ENCODE measurements at places on chromosomes 6 and 20.

GRCh38 chr20:43544501-43544900 is 14.3 kb upstream of the SGK2 start:
- no peak for DNase-seq

GRCh38 chr6:133631421-133631820 is 257.5 kb upstream of the TCF21 start:
- no peak for DNase-seq

- DNase-seq, result no peak
Observed at GRCh38 chr6:137903274-137903932, 36.3 kb downstream of the TNFAIP3 start.

DNA sequence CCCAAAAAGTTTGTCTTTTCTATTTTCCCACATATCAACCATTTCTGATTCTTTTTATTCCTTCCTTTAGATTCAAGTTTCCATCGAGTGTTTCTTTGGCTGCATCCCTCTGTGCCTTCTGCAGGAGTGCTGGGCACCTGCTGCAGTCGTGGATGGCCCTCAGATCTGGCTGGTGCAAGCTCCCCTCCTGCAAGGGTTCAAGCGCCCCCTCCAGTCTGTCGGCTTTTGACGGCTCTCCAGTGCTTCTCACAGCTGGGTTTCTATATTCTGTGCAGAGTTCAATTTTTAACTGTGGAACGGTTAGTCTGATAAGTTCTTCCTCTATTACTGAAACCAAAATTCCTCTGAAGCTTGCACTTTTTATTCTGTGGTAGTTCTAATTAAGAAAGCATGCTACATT is 132.1 kb downstream of the HUS1B start:
- DNase-seq, result no peak

GRCh38 chr6:14616656-14617055 is 499.1 kb downstream of the CD83 start:
- DNase-seq, result no peak

GRCh38 chr6:38775870-38776269 is 60.8 kb downstream of the DNAH8 start:
- peak; percentile 28 for DNase-seq

DNA sequence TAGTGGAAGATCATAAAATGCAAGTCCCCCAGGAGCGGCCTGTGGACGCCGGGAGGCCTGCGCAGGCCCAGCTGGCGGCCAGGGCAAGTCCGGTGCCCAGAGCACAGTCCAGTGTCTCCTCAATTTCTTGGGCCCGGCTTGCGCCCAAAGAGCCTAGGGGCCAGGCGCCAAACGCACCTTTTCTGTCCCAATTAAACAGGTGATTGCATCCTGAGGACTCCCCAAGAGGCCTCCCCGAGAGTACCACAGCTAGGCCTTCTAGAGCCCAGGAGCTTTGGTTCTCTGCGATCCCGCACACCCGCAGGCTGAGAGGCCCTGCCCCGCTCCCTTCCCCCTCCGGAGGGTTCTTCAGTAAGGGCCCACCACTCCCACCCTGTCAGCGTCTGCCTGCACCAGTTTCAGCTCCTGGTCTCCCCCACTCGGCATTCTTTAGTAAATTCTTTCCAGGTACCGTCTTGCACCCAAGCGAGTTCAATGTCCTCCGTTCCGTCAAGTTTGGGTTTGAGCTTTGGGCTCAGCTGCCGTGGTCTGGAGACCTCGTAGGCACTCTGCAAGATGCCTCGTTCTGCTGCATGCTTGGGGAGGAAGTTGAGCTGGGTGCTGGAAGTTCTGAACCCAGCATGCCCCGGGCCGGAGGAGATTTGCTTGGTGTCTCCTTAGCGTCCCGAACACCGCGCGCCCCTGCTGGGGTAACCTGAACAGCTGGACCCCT is 3.9 kb upstream of the NKX2-2 start:
- no peak for DNase-seq

DNA sequence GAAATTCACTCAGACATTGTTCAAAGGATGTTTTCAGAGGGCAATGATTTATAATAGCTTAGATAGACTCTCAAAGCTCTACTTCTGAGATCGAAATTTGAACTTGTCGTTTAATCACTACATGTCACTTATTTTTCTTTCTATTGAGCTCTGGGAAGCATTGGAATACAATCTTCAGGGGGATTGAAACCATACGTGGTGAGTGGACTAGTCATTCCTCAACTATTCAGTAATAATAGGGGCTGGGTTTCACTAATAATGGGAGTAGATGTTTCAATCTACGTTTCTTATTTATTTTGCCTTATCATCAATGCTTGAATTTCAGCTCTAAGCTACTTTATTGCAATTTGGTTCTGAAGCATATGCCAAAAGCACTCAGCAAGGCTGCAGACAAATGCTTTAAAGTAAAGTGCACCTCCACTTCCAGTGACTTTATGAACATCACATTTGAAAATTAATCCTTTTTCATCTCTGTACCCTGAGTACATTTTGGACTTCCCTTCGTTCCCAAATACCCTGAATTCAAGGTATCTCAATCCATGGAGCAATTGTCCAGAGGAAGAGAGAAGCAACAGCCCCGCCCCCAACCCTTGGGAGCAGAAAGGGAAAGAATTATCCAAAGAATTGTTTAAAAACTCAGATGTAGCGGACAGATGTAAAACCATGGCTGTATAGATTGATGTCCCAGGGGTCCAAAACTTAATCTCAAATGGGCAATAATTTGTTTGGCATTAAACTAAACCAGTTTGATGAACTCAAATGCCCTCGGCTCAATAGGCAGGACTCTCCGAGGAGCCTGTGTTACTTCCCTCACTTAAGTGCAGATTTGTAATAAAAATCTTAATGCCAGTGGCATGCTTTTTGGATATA is 68.1 kb downstream of the HFE start:
- DNase-seq, result peak; percentile 14

GRCh38 chr6:13830803-13831202 is 16.4 kb upstream of the MCUR1 start:
- DNase-seq, result no peak

DNA sequence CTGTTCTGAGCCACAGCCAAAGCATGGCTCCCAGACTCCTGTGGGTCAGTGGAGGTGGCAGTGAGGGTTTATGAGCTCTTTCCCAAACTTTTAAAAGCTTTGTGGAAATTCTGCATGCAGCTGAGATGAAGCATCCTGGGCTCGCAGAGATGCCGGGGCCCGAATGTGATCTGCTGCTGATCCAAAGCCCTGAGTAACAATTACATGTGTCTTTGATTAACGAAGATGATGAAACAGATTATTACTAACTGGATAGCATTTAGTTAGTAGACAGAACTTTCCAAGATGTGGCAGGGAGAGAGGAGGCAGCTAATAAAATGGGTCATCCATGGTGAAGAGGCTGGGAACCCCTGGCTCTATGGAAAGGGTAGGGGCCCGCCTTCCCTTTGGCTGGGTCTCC is 43.9 kb upstream of the MDFI start:
- no peak for DNase-seq

DNA sequence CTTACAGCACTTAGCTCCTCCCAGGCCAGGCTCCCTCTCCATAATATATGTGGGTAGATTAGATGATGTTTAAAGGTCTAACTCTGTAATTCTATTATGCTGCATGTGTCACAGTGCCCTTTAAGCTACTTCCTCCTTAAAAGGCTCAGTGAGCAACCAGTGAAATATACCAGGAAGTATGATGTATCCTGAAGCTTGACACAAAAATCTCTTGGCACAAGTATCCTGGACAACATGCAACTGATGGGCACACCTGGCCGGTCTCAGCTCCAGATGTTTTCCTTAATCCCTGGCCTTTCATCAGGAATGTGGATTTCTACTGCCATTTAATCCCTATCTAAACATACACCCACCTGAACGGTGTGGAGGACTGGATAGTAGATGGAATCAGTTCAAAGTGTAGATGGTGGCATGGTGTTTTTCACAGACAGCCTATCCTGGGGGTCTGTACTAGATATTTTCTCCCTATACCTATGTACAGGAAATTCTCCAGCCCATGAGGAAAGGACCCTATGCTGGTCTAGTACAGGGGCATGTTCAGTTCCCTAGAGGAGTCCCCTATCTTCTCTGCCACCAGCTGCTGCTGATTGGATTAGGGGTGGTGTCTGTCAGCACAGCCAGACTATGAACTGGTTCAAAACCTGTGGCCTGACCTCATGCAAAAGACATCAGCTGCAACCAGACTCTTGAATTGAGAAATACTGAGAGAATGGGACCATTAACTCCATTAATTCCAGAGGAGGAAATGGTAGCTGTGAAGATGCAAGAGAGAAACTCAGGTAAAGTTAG is 59.4 kb upstream of the CITED2 start:
- DNase-seq, result no peak

- peak; percentile 17 for DNase-seq
Observed at GRCh38 chr6:144286503-144287393, 1.6 kb downstream of the UTRN start.

DNA sequence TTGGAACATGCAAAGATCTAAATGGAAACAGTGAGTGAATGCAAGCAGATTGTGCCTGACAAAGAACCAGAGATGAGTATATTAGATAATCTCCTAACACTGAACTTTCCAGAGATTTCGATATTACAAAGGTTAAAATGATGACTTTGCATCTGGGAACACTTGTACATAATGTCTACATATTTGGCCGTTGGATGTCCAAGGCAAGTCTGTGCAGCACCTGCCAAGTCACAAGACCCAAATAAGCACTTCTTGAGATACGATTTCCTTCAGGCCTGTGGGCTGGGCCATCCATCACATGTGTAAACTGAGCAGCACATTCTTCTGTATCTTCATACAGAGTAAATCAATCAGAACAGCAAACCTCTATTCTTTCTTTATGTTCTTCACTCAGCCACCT is 32.5 kb upstream of the SMLR1 start:
- no peak for DNase-seq

DNA sequence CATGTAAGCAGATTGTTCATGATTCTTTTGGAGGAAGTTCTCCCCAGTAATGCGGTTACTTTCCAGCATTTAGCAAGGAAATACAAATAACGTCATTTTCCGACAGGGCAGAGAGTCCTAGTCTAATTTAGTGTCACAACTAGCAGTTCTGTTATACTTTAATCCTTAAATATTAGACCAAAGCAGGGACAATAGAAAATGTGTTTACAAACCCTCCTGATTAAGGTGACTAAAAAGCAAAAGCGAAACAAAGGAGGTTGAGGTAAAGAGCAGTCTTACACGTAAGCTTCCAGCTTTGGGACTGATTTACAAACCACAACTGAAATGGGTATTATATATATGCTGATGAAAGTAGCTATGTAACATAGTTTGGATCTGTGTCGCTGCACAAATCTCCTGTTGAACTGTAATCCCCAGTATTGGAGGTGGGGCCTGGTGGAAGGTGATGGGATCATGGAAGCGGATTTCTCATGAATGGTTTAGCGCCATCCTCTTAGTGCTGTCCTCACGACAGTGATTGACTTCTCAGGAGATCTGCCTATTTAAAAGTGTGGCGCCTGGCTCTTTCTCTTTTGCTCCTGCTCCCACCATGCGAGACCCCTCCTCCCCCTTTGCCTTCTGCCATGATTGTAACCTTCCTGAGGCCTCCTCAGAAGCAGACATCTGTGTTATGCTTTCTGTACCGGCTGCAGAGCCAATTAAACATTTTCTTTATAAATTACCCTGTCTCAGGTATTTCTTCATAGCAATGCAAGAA is 81.9 kb downstream of the PLCB1 start:
- DNase-seq, result no peak

DNA sequence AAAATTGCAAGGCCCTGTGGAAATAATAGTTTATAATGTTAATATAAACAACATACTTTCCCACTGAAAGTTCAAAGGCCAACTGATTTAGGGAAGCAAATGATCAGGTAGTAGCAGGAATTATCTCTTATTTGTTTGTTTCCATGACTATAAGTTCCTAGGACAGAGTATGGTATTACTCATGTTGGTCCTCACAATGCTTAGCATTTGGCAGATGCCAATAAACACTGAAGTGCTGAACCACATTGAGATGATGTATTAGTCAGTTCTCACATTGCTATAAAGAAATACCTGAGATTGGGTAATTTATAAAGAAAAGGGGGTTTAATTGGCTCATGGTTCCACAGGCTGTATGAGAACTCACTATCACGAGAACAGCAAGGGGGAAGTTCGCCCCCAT is 129.6 kb upstream of the NUP153 start:
- no peak for DNase-seq

DNA sequence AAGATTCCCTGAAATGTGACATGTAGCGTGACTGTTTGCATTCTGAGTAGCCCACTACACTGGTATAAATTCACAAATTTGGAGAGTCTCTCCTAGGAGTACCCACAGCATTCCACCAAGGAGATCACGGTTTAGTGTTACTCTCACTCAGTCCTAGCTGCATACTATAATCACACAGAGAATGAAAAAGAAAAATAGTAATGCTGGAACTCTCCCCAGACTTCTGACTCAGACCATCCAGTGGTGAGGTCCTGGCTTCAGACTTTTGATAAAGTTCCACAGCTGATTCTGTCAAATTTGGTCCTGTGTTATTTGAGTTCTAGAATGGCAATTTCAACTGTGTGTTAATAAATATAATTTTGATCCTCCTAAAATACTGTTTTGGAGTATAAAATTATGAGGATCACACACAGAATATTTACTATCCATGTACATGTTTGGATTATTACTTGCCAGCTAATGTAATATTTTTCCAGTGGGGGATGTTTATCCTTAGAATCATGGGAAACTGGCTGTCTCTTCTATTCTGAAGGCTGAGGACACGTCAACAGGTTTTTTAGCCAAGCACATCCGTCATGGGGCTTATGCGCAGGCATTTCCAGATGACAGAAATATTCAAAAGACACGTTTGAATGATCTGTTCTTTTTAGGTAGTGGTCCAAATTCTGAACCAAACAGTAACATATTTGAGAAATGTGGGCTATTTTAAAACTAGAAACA is 5.1 kb upstream of the KIAA0408 start:
- DNase-seq, result no peak

- DNase-seq, result no peak
Observed at GRCh38 chr6:50714487-50715379, 1.4 kb downstream of the TFAP2D start.

- DNase-seq, result no peak
Observed at GRCh38 chr6:79072640-79073181, 5.3 kb downstream of the PHIP start.

GRCh38 chr6:28486988-28487742 is 28.4 kb downstream of the GPX6 start:
- no peak for DNase-seq

DNA sequence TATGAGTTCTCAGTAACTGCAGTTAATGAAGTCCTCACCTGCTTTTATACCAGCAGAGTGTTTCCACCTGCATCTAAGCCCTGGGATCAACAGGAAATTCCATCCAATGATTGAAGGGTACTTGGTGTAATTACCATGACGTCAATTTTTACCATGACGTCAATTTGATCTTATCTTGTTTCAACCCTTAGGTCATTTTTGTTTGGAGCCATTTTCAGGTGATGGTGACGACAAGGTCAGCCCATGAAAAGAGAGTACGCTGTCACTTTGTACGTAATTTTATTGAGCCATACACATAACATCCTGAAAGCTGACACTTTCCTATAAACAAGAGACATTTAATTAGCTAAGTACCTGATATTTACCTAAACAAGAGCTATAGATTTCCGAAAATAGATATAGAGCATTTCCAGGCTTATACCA is at the start of gene CGA:
Gene CGA (minus strand): TSS at position 20 of the 423 bp plus-strand sequence. CDS start 6,906 bp downstream, outside the sequence.
- DNase-seq, result no peak

Data from germinal center (tissue), 1 donor.